CD4-positive, alpha-beta T cell treated with Interferon alpha-2 for 1 hour (primary cell): ENCODE measurements at places on chromosomes 7 and 10.

- no peak for DNase-seq
Measured at GRCh38 chr7:92837000-92837749, 802 bp upstream of the CDK6 start.

DNA sequence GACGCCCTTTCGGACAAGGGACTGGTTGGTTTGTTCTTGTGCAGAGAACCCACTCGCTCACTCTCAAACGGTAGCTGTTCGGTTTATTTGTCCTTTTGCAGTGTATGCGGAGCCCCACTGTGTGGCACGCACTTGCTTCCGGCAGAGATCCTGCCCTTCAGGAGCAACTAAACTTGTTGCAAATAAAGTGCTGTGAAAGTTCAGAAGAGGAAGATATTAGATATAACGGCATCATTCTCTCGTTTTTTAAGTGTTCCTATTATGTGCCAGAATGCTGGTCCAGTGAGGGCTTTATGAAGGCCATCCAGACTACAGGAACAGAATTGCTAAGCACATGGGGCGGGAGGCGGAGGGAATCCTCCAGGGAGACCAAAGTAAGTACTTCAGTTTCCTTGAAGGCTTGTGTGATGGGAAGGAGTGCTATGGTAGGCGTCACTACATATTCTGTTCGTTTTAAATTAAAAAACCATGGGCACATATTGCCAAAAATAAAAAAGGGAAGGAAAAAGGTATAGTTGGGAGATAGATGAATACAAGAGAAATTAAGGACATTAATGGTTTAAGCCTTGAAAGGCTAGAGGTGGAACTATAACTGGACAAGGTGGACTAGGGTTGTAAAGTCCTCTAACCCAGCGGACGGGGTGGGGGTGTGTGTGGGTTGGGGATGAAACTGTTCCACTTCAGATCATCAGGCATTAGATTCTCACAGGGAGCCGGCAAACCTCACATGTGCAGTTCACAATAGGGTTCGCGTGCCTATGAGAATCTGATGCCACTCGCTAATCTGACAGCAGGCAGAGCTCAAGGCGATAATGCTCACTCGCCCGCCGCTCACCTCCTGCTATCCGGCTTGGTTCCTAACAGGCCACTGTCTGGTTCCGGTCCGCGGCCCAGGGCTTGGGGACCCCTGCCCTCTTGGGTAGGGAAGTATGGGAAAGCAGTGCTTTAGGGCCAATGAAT lies 704 bp upstream of the ERLIN1 start:
- DNase-seq, result no peak

DNA sequence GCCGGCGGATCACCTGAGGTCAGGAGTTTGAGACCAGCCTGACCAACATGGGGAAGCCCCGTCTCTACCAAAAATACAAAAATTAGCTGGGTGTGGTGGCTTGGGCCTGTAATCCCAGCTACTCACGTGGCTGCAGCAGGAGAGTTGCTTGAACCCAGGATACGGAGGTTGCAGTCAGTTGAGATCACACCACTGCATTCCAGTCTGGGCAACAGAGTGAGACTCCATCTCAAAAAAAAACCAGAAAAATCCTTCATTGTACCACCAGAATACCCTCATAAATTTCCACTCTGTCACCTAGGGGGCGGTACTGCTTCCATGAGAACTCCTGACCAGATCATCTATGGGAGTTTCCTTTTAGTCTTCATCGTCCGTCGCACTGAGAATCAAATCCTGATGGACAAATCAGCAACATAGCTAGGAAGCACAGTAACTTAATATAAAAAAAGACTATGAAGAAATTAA lies 225.8 kb upstream of the KLF14 start:
- peak; percentile 37 for DNase-seq

GRCh38 chr7:121714559-121715303 lies 158.2 kb upstream of the PTPRZ1 start:
- no peak for DNase-seq

DNA sequence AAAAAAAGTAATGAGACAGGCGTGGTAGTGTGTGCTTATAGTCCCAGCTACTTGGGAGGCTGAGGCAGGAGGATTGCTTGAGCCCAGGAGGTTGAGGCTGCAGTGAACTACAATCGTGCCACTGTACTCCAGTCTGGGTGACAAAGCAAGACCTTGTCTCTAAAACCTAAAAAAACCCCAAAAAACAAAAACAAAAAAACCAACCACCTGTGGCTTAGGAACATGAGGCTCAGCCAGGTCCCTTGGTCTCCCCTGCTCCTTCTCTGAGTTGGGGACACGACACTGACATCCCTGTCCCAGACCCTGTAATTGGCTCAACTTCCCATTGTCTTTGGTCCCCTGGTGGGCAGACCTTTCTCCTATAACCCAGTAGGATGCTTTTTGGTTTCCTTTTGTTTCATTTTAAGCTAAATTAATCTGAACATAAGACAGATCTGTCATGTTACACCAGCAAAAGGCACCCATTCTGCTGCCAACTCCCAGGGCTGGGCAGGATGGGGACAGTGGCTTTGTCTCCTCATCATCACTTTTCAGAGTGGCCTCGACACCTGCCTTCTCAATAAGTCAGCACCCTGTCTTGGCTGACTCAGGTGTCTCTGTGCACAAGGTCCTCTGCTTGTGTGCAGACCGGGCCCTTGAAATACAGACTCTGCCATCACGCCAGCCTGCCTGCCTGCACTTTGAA lies 74.4 kb downstream of the MYL10 start:
- DNase-seq, result no peak

- no peak for DNase-seq
Measured at GRCh38 chr7:33452805-33453502, 323.6 kb downstream of the BBS9 start.

DNA sequence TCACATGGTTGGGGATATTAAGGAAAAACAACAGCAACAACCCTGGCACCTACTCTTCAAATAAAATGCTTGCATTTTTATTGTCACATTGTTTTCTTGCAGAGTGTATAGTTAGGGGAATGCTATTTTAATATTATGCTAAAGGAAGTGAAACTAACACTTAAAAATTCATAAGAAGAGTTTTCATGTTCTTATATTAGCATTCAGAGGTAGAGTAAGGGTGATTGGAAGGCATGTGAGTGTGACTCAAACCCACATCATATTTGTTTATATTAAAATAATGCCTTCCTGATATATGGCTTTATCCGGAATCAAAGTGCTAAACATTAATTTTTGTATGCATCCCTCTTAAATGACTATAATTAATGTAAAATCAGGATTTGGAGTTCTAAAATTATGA lies 59.8 kb upstream of the TES start:
- no peak for DNase-seq

GRCh38 chr7:126881315-126881714 lies 371.4 kb downstream of the GRM8 start:
- no peak for DNase-seq

DNA sequence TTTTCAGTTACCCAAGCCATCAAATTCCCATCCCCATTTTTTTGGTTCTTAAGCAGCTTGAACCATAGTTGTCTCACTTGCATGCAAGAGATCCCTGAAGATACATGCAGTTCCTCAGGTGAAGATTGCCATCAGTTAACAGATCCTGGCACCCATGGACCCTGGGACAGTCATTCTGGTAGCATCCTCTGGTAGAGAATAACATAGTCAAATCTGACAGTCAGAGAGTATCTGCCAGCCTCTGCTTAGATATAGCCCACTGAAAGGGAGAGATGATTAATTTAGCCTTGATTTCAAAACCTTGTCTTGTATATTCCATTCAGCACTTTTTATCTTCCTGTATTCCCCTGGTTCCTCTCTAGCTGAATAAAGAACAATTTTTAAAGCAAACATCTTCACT lies 280.4 kb downstream of the KCNMA1 start:
- no peak for DNase-seq

GRCh38 chr10:113126229-113127201 lies 176.5 kb downstream of the TCF7L2 start:
- DNase-seq, result peak; percentile 24

GRCh38 chr10:2143213-2143835 lies 406.0 kb upstream of the ADARB2 start:
- DNase-seq, result no peak

DNA sequence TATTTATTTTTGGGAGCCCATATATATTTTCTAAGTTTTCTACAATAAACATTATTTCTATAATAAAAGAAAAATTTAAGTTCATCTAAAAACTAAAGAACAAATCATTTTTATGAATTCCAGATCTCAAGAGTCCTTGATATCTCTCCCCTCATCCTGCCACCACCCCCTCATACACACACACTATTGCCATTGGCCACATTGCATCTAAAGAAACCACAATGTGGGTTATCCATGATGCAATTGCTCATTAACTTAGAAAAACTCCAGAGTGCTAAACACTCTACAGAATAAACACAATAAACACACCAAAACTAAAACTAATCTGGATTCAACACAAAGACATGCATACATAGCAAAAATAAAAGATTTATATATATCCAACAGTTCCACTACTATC lies 37.8 kb downstream of the FAM13C start:
- DNase-seq, result no peak

GRCh38 chr7:29139796-29140195 lies 6.5 kb downstream of the CPVL start:
- no peak for DNase-seq

DNA sequence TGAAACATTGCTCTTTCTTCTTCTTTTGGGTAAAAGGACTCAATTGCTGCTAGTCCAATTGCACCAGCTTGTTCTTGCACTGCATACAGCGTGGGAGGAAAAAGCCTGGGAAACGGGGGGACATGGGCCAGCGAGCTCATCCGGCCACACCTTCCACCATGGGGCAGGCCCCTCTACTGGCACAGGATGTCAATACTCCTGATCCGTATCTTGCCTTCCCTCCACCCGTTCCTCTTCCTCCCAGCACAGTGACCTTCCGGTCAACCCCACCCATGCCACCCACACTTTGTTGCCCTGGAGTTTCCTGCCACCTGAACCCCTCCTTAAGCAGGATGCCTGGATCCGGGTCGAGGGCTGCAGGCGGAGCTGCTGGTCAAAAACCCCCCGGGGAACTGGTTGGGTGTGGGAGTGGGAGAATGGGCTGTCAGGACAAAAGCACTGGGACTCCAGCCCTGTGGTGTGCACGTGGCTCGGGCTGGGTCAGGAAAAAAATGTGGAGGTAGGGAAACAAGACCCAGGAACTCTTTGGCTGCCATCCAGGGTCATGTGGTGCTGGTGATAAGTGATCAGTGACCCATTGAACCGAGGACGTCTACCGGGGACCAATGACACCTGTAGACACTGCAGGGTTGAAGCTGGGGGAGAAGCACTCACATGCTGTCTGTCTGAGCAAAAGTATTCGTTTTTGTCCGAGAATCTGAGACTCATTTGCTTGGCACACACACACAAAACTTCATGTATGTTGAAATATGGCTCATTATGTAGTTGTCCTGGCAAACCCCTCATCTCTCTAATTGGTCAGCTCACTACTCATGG lies 8.1 kb downstream of the IL2RA start:
- no peak for DNase-seq

- DNase-seq, result no peak
Measured at GRCh38 chr7:68787566-68787965, 810.7 kb upstream of the AUTS2 start.

DNA sequence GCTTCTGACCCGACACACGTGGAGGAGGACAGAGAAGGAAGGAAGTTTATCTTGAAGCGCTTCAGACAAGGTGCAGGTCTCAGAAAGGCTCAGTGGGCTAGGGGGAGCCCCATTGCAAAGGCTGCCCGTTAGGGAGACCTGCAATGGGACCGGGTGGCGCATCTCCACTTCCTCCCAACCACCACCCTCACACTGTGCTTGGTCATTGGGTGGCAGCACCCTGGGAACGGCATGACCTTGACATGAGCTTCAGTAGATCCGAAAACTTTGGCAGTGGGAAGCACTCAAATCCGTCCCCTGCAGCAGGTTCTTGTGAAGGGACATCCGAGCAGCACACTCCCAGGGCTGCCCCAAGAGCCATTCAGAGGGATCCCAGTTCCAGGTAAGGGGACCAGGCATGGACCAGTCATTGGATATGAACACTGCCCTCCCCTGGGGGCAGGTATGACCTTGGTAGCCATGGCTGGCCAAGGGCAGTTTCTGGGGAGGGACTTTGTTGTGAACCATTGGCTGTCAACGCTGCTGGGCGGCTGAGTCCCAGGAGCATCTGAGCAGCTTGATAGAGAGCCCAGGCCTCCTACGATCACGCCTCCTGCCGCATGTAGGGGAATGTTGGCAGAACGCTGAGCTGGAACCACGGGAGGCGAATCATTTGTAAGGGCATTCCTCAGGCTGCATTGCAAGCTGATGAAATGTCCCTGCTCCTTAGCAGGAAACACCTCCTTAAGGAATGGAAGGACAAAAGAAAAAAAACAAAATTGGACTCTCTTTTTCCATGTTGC lies 31.7 kb downstream of the GALNTL5 start:
- DNase-seq, result no peak
